ENCODE measurements at places on chromosomes 5 and 9.

- DNase-seq = no peak
These were observed 37.4 kb upstream of the GRAMD2B start for GRCh38 chr5:126385524-126386502.

DNA sequence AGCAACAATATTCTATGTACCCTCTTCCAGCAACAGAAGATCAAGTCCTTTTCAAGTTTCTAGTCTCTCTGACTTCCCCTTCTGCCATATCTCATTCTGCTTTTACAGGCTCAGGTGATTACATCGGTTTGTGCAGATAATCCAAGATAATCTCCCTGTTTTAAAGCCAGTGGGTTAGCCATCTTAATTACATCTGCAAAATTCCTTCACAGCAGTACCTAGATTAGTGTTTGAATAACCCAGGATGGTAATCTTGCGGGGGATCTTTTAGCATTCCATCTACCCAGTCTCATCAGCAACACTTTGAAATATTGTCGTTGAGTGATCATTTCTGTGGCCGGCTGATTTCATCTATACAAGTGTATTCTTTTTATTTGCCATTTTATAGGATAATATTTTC, 130.2 kb downstream of the GHR start:
- DNase-seq = no peak

- no peak for DNase-seq
These were observed 52.7 kb upstream of the EQTN start for GRCh38 chr9:27349698-27350080.

DNA sequence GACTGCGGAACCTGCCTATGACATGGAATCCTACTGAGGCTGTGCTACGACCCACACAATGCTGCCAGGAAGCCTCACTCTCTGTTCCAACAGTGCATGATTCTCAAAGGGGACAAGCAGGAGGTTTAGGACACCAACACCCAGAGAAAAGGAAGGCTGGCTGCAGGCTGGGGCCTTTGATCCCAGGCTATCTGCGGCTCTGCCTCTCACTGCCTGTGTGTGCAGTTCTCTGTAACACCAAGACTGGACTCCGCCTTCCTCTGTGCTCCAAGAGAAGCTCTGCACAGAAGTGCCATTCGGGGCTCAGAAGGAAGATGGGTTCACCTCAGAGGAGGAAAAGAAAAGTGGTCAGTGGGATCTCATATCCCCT, 20.5 kb downstream of the ANKH start:
- DNase-seq = no peak
